Right hindlimb (tissue), 1 donor: ENCODE measurements at places on chromosomes 1 and 21.

GRCh38 chr1:230867101-230867902, 1.0 kb downstream of the C1orf198 start:
- DNase-seq, result no peak

DNA sequence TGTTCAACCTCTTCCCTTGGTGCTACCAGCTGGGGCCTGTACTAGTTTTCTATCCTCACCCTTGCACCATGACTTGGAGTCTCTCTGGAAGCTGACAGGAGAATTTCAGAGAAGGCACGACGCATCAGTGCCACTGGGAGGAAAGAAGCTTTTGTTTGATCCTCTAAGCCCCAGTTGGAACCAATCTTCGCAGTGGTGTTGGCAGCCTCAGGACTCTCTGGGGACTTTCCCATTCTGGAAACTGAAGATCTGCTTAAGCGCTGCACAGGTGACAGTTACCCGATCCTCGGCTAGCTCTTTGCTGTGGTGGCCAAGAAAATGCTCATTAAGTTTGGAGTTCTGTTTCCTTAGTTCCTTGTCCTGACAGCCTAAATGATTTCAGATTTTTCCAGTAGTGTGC, 222.3 kb downstream of the RHOU start:
- no peak for DNase-seq

GRCh38 chr1:96544051-96544830, 177.3 kb upstream of the PTBP2 start:
- no peak for DNase-seq

GRCh38 chr1:61054601-61054993, 27.8 kb upstream of the NFIA start:
- DNase-seq, result no peak

DNA sequence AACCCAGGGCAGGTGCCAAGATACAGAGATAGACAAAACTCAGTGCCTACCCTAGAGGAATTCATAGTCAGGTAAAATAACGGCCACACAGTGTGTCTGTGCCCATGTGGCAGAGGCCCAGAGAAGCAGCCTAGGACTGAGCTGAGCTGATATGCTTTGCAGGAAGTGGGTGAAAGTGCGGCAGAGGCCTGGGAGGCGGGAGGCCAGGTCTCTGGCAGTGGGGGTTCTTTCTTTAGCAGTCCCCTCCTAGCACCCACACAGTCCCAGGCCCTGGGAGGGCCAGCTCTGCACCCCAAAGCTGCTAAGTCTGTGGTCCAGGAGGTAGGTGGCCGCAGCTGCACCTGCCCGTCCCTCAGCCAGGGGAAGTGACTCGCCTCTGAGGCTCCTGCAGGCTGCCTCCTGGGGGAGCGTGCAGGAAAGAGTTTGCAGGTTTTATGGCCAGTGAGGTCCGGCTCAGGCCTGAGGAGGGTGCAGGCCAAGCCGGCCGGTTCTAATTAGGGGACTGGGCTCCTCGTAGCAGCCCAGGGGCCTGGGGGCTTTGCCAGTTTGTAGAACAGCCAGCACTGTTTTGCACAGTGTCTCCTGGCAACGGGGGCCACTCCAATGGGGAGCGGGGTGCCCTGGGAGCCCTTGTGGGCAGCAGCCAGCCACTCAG, 107.9 kb downstream of the SPSB1 start:
- DNase-seq, result no peak

DNA sequence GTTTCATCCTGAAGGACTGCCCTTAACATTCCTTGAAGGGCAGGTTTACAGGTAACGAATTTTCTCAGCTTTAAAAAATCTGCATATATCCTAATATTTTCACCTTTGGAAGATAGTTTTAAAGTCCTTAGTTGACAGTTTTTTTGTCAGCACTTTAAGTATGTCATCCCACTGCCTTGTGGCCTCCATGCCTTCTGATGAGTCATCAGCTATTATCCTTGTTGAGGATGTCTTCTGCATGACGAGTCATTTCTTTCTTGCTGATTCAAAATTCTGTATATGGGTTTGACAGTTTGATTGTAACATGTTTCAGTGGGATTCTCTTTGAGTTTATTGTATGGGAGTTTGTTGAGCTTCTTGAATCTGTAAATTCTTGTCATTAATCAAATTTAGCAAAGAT, 500.6 kb downstream of the DISC1 start:
- no peak for DNase-seq

- DNase-seq, result no peak
Observed at GRCh38 chr1:184965944-184966860, 8.1 kb downstream of the NIBAN1 start.

DNA sequence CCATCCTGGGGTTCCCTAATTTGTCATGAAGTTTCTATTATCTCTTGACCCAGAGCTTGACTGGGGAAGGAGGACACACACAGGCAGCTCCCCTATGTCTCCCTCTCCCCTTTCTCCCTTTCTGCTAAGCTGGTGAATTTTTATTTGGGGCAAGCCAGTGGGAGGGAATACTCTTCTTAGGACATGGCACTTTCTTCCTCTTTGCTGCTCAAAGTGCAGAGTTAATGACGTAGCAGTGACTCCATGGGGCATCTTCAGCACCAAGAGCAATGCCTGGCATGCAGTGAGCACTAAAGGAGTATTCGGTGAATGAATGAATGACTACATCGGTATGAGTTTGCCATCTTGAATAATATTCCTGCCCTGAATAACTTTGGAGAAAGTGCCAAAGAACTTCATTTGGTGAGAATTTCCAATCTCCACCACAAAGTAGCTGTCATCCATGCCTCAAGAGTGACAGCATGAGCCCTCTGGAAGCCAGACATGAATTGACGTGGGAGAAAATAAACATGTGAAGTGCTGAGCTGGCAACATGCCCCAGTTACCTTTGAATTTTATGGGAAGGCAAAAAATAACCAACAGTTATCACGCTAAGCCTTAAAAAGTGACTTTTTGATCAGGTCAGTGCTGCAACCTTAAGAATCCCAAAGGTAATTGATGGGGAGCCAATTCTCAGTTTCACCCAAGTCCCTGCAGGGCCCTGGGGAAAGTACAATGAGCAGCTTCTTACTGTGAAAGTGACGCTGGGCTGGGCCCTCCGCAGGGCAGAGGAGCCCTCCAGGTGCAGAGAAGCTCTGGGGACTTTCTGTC, 22.1 kb upstream of the ATF3 start:
- no peak for DNase-seq

DNA sequence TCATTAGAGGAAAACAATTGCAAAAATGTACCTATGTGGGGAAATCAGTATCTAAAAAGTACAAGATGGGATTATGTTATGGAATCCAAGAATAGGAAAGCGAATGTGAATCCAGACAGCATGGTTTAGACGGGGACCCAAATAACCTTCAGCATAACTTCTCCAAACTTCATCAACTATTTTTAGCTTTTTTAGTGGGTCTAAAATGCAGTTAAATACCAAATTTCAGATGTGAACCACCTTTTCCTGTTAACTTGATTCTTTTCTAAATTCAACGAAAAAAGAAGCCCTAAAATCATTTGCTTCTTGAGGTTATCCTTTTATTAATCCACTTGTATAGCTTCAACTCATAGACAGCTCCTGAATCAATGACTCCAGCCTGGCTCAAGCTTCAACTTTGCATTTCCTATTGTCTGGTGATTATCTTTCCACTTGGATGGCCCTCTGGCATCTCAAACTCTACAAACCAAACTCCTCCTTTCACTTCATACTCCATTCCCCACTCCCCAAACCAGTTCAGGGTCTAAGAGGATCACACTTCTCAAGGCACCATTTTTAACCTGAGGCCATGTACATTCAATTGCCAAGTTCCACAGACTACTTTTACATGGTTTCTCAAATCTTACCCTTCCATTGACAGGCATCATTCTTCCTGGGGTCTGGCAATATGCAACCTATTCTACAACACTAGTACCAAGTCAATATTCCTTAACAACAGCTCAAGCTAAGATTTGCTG, 7.4 kb downstream of the ERRFI1 start:
- no peak for DNase-seq

GRCh38 chr1:55326496-55327243, 111.5 kb upstream of the USP24 start:
- DNase-seq, result no peak

DNA sequence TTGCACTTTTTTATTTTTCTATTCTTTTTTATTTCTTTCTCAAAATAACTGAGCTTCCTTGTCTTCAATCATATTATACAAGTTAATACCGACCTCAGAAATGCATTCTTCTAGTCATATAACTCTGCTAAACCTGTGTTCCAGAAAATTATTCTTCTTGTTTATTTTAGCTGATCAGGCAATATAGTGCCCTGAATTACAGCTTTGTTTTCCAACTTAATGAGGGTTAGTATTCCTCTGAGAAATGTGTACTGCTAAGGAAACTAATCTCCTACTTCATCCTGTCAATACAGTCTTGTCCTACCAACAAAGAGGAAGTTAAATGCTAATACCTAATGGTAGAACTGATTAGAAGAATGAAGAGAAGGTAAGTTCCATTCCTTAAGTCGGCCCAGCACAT, 13.0 kb downstream of the BRINP3 start:
- no peak for DNase-seq

- DNase-seq, result no peak
Observed at GRCh38 chr1:17434601-17435000, 4.9 kb downstream of the RCC2 start.

- DNase-seq, result no peak
Observed at GRCh38 chr21:33315946-33316710, 8.6 kb upstream of the IFNAR1 start.

- no peak for DNase-seq
Observed at GRCh38 chr1:12315146-12315545, 85.3 kb downstream of the VPS13D start.

DNA sequence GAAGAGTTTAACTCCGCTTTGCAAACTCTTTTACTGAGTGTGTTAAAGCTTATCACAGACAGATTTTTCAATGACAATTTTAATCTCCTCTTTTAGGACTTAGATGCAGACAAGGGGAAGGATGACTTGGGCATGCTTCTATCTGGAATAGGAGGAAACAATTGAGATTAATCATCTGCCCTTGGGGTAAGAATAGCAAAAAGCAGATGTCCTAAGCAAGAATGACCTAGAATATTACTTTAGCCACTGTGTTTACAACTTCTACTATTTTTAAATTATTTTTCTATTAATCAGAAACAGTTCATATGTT, 569.0 kb upstream of the ADGRL2 start:
- no peak for DNase-seq

DNA sequence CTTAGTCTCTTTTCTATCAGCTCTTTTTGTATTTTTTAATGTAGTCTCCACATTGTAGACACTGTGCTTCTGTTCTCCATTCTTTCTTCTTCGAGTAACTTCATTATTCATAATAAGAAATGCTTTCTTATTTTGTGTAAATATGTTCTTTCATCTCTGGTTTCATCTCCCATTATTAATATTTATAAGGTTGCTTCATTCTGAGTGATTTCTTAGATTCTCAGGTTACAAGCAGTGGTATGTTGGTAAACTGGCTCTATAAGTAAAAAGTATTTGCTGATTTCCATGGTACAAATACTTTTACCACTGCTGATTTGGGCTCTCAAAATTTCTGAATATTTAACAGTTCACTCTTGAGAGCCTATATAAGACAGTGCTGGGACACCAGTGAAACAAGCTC, 81.3 kb downstream of the CDC14A start:
- DNase-seq, result no peak

DNA sequence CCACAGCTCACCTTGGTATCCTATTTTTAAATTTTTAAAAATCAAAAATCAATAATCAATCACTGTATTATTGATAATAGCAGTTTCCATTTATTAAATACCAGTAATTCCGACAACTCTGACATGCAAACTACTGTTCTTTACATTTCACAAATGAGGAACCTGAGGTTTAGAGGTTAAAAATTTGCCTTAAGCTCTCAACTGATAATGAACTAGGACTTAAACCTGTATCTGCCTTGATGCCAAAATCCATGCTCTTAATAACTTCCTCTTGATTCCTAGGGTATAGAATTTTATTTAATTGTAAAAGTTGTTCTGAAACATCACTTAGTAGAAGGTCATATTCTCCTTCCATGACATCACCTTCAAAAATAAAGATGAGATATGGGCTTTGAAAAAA, 5.6 kb downstream of the ARHGAP29 start:
- no peak for DNase-seq

DNA sequence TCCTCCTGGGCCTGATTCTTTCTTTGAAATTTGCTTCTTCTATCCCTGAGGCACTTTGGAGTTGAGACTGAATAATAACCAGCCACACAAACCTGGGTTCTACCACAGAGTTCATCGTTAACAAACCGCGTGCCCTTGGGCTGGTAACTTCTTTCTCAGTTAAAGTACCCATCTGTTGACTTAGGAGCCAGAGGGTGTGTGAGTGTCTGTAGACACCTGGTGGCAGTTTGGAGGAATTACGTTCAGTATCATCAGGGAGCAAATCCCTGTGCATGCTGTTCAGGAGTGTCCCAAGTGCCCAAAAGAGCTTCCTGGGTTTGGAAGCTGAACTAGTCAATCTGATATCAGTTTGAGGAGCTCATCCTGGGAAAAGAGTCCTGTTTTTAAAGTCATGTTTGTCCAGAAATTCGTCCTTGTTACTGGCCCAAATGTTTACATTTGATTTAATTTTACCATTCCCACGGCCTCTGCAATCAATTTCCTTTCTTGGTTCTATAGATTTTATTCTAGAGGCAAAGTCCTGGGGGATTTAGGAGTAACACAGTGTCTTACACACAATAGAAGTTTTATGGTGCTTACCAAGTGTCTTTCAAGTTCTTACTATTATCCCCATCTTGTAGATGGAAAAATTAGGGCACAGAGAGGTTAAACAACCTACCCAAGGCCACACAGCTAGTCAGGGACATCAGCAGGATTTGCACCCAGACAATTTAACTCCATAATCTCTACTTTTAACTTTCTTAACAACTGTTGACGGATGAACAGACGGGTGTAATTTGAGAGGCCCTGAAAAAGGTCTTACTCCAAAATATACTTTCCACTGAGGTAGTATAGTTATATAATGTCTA, 26.7 kb upstream of the RPTN start:
- no peak for DNase-seq

DNA sequence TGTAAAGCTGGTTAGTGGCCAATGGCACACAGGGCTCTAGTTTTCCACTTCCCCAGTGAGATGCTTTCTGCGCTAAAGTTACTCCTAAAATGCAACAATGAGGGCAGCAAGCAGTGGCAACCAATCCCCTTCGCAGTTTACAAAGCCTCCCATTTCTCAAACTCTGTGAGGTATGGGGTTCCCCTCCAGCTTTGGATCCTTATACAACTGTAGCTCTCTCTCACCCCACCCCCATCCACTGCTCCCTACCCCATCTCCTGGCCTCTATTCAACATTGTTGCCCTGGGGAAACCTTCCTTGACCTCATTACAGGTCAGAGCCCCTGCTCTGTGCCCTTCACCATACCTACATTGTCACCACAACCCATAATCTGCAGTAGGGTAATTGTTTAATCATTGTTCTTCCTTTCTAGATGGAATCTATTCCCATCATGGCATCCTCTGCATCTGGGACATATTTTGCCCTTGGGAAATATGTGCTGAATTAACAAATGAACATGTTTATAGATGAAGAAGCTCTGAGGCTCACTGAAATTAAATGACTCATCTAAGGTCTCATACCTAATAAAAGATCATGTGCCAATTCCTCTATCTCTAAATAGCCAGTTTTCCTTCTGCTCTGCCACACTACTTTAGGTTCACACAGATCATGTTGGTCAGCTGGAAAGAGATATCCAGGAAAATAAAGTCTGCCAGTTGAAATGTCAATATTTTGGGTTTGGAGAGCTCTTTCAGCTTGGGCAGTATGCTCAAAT, 12.6 kb downstream of the KIAA0040 start:
- no peak for DNase-seq
